A549 treated with ZK216348 at 1 μM for 4 hours (cell line): ENCODE measurements at places on chromosomes 6 and 20. TPM values are rescaled to one million over a fixed set of nuclear protein-coding genes. Genes with fewer than 3 reads are reported as not detected.

The CALHM4 gene
- not detected in 5 replicates for total RNA-seq

The GMDS gene
- 7.5 to 10.8 TPM (median 9.0 TPM) in 5 replicates for total RNA-seq

The PPP1R18 gene
- 40.2 to 47.9 TPM (median 43.5 TPM) in 5 replicates for total RNA-seq

The HLA-DQB2 gene
- not detected in 5 replicates for total RNA-seq

The ACTL10 gene
- not detected in 5 replicates for total RNA-seq

The CDSN gene
- total RNA-seq, result 0.11 TPM in 1 of 5 replicates, not detected in the others

The ECT2L gene
- total RNA-seq, result not detected in 5 replicates

The ANKRD6 gene
- total RNA-seq, result 1.7 to 2.2 TPM (median 1.9 TPM) in 5 replicates

The PTGIS gene
- total RNA-seq, result 0.04 TPM in 1 of 5 replicates, not detected in the others

The NSFL1C gene
- total RNA-seq, result 111 to 129 TPM (median 114 TPM) in 5 replicates

The ABHD16B gene
- not detected in 5 replicates for total RNA-seq

The SNX5 gene
- total RNA-seq, result 199 to 265 TPM (median 229 TPM) in 5 replicates

The OPRM1 gene
- not detected in 5 replicates for total RNA-seq

The OR2B6 gene
- total RNA-seq, result 0.15 to 0.62 TPM in 2 of 5 replicates, not detected in the others

The SLC17A3 gene
- total RNA-seq, result 0.87 to 2.0 TPM (median 1.1 TPM) in 5 replicates

The CLIC5 gene
- not detected in 5 replicates for total RNA-seq

The HRH3 gene
- total RNA-seq, result not detected in 5 replicates

The FAXC gene
- 5.4 to 11.8 TPM (median 7.2 TPM) in 5 replicates for total RNA-seq

The PLN gene
- not detected in 5 replicates for total RNA-seq

The ADIG gene
- not detected in 5 replicates for total RNA-seq

The RSPH9 gene
- total RNA-seq, result 0.13 to 0.31 TPM (median 0.24 TPM) in 5 replicates

The PRELID3B gene
- total RNA-seq, result 47.8 to 88.5 TPM (median 63.0 TPM) in 5 replicates

The STK35 gene
- 10.2 to 14.1 TPM (median 12.6 TPM) in 5 replicates for total RNA-seq

The CRYBG1 gene
- total RNA-seq, result 0.40 to 0.75 TPM (median 0.69 TPM) in 5 replicates

The PRKN gene
- not detected in 5 replicates for total RNA-seq

The PAK5 gene
- not detected in 5 replicates for total RNA-seq

The DLK2 gene
- total RNA-seq, result 3.6 to 7.8 TPM (median 7.3 TPM) in 5 replicates

The SYNGAP1 gene
- total RNA-seq, result 3.7 to 9.2 TPM (median 5.1 TPM) in 5 replicates

The GGTLC1 gene
- not detected in 5 replicates for total RNA-seq

The TMC2 gene
- total RNA-seq, result not detected in 5 replicates

The CST2 gene
- total RNA-seq, result 0.28 to 0.83 TPM (median 0.50 TPM) in 4 of 5 replicates, not detected in the other

The GABRR1 gene
- total RNA-seq, result not detected in 5 replicates

The PRR18 gene
- total RNA-seq, result 0.09 to 0.54 TPM (median 0.21 TPM) in 4 of 5 replicates, not detected in the other

The ZFAND3 gene
- 49.7 to 67.2 TPM (median 57.7 TPM) in 5 replicates for total RNA-seq

The FOXA2 gene
- 13.0 to 21.7 TPM (median 17.6 TPM) in 5 replicates for total RNA-seq

The PGC gene
- not detected in 5 replicates for total RNA-seq

The RRAGD gene
- total RNA-seq, result 2.9 to 5.6 TPM (median 3.7 TPM) in 5 replicates

The HSPA12B gene
- total RNA-seq, result 0.35 to 0.65 TPM (median 0.45 TPM) in 5 replicates

The GABRR2 gene
- 0.09 to 0.21 TPM (median 0.13 TPM) in 4 of 5 replicates, not detected in the other for total RNA-seq

The HTR1E gene
- total RNA-seq, result not detected in 5 replicates

The ASIP gene
- total RNA-seq, result not detected in 5 replicates

The SNX3 gene
- 64.9 to 125 TPM (median 110 TPM) in 5 replicates for total RNA-seq

The ENPP5 gene
- total RNA-seq, result not detected in 5 replicates

The BCLAF1 gene
- 64.2 to 132 TPM (median 79.7 TPM) in 5 replicates for total RNA-seq

The SLC23A2 gene
- 11.5 to 16.7 TPM (median 14.9 TPM) in 5 replicates for total RNA-seq

The SLC17A9 gene
- 0.35 TPM in 1 of 5 replicates, not detected in the others for total RNA-seq

The ZNF133 gene
- total RNA-seq, result 9.7 to 12.0 TPM (median 10.9 TPM) in 5 replicates

The EMILIN3 gene
- 0.11 to 0.49 TPM (median 0.46 TPM) in 5 replicates for total RNA-seq

The AAR2 gene
- 37.6 to 43.8 TPM (median 41.2 TPM) in 5 replicates for total RNA-seq

The KCNB1 gene
- total RNA-seq, result 0.37 to 0.99 TPM (median 0.63 TPM) in 5 replicates

The HEBP2 gene
- 21.1 to 40.5 TPM (median 37.4 TPM) in 5 replicates for total RNA-seq

The ADISSP gene
- total RNA-seq, result 83.9 to 169 TPM (median 156 TPM) in 5 replicates

The CST5 gene
- not detected in 5 replicates for total RNA-seq

The PTCRA gene
- total RNA-seq, result not detected in 5 replicates

The HLA-DPA1 gene
- total RNA-seq, result 0.05 TPM in 1 of 5 replicates, not detected in the others

The UNC5CL gene
- total RNA-seq, result 0.25 to 0.57 TPM (median 0.48 TPM) in 5 replicates

The CRIP3 gene
- total RNA-seq, result 0.28 to 0.64 TPM (median 0.44 TPM) in 4 of 5 replicates, not detected in the other
